Astrocyte of the hippocampus (primary cell): ENCODE measurements at places on chromosomes 2 and 18.

DNA sequence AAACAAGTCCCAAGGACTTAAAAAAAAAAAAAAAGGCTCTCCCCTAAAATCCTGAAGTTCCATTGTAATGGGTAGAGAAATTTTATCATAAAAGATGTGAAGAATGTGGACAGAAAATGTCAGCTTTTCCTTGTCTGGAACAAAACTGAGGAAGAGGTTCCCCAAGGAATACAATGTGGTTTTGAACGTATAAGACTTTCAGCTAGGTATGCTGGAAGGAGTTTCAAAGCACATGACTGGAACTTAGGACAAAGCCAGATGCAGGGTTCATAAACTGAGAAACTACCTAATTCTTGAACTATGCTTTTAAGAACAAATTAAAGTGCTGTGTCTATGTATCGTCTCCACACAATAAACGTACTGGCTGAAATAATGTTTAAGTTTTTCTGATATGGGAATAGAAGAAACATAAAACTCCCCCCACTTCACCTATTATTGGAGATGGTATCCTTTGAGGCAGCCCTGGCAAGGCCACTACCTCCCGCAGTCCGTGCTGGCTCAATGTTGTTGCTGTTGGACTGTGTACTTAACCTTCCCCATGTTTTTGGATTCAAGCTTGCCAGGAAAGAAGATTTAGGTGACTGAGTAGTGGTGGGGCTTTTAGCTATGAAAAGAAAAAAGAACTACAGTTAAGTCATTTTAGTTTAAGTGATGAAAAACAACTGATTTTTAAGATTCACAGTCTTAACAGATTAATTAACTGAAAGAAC lies 84.2 kb upstream of the DNER start:
- peak; percentile 45 for DNase-seq

GRCh38 chr2:102418421-102418961 lies 4.5 kb upstream of the IL18RAP start:
- no peak for DNase-seq

DNA sequence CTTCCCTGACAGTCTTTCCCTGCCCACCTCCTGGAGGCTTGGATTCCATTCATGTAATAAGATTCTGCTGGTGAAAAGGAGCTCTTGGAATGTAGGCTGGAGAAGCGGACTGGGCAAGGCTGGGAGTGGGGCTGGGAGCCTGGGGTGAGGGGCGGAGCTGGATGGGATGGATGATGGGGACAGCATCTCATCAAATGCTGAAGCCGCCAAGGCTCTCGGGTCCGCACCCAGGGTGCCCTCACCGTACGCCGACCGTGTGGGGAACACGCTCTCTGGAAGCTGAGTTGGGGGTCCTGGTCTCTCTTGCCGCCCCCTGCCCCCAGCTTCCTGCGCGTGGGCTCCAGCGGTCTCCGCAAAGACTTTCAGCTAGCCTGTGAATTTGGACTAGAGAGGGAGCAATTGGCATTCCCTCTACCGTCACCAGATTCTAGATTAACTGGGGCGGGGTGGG lies 9.1 kb downstream of the RAX start:
- DNase-seq, result peak; percentile 21

DNA sequence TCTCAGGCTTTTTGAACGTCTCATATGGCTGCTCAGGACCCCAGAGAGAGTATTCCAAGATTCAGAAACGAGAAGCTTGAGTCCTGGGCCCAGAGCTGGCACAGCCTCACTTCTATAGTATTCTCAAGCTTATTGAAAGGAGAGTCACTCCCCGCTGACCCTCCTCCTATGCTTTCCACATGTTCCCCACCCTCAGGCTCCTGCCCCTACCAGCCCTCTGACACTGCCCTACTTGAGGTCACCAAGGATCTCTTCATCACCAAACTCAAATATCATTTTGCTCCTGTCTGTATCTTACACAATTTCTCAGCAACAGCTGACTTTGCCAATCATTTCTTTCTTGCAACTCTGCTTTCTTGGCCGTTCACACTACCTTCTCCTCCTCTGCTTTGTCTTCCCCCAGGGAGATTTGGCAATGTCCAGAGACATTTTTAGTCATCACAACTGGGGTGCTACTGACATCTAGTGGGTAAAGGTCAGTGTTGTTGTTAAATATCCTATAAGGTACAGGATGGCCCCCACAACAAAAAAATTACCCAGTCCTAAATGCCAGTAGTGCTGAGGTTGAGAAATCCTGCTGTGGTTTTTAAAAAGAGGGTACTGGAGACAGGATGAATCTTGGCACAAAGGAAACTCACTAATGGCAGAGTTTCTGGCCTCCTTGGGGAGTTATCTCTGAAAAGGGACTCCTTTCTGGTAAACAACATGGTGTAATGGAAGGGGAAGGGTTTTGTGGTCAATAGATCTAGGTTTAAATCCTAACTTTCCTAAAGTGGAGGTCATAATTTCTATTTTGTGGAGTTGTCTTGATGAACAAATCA lies 26.9 kb upstream of the INSIG2 start:
- peak; percentile 73 for DNase-seq
